Inflammatory macrophage (primary cell): ENCODE measurements at places on chromosomes 6 and 20.
A peak's percentile ranks its signal among the peaks of the same experiment; 100 is the strongest.

GRCh38 chr20:48763216-48763914 is 64.4 kb downstream of the PREX1 start:
- no peak for DNase-seq

GRCh38 chr6:73695619-73696421 is at the start of gene CD109:
CD109 (plus strand) TSS chr6:73696203; CDS start chr6:73696216, 13 bp downstream.
- DNase-seq = peak; percentile 80

- peak; percentile 35 for DNase-seq
Measured at GRCh38 chr6:16136621-16137450, 8.0 kb downstream of the MYLIP start.

DNA sequence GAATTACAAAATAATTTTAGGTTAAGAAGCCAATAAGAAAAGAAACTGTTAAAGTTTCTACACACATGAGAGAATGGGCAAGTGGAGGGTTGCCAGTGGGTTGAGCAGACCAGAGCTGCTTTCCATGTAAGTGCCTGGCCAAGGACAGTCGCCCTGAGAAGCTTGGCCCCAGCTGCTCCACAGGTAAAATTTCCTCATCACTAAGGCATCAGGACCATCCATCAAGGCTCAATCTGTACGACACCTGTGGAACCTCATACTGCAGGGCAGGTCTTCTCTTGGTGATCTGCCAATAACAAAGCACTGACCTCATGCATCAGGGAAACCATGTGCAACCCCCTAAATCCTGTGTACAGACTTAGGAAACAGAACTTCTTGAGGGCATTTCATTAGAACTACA is 115.4 kb downstream of the INSM1 start:
- DNase-seq = no peak

DNA sequence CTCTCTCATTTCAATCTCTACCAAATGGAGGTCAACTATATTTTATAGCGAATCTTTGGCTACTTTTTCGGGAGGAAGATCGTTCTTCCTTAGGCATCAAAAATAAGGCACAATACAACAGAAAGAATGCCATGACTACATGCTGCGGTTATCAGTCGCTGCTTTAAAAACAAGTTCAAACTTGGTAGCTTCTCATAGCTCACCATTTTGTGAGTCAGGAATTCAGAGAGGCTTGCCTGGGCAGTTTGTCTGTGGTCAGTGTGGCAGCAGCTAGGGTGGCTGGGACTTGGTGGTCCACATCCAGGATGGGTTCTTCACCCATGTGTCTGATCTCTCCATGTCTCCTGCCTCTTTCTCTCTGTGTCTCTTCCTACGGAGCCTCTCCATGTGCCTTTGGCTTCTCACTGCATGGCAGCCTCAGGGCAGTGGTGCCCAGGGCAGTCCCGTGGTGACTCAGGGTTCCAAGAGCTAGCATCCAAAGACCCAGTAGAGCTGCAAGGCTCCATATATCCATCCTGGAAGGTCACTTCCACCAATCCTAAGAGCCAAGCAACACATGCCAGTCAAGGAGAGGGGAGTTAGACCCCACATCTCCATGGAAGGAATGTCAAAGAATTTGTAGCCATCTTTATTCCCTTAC is 10.4 kb downstream of the SCML4 start:
- DNase-seq = no peak

DNA sequence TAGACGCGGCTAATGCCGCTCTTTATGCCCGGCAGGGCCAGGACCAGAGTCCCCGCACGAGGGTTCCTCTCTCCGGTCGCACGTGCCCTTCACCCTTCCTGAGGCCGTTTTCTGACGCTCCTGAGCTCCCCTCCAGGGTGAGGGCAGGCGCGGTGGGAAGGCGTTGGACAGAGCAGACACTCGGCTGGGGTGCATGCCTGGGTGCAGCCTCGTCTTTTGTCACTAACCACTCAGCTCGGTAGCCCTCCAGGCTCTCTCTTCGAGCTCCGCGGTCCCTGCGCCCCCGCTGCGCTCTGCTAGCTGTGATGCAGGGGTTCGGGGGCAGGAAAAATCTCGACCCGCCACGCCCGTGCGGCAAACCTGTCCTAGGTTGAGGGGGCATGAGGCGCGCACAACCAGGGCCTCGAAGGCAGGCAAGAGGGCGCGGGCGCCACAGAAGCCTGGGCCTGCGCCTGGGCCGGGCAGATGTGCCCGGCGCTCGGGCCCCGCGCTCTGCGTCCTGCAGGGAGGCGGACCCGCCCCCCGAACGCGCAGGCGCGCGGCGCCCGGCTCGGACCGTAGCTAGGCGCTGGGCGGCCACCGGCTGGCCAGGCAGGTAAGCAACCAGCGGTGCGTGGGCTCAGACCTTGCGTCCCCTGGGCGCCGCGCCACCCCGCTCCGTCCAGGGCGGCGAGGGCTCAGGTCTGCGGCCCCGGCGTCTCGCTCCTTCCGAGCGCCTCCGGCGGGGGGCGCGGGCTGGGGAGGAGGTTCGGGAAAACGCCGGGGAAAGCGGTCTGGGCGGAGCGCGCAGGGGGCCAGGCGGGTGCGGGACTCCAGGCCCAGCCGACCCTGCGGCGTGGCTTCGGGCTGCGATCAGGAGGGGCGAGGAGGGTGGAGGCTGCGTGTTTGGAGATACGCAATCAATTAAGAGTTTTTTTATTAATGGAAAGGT is at the start of gene L3MBTL1:
TSS of gene L3MBTL1 (plus strand) at position 548 of the 931 bp plus-strand sequence. CDS start 5,807 bp downstream, outside the sequence.
- no peak for DNase-seq

- no peak for DNase-seq
Measured at GRCh38 chr6:167567142-167568033, 242.5 kb downstream of the TTLL2 start.

DNA sequence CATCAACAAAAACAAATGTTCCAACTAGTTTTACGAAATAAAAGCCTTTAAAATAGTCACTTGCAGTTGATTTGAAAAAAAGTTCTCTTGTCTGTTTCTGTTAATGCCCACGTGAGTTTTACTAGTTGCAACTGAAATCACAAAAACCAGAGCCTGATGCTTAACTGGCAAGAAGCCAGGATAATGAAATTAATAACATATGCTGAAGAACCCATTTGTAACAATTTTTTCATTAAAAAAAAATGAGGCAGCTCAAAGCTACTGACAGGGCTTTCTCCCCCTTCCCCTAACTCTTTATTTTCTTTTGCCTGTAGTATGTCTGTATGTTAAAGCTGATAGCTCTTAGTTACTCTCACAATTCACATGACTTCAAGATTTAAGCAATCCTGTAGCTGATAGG is 132.7 kb upstream of the EYA4 start:
- DNase-seq = no peak

- DNase-seq = no peak
Measured at GRCh38 chr6:157927011-157927410, 54.7 kb upstream of the SYNJ2 start.

- peak; percentile 51 for DNase-seq
Measured at GRCh38 chr6:44333273-44333919, 9.1 kb upstream of the SPATS1 start.

GRCh38 chr6:137265561-137266308 is 46.5 kb upstream of the IFNGR1 start:
- DNase-seq = no peak
